H1 (cell line): ENCODE measurements at places on chromosomes 11 and 22. TPM values are rescaled to one million over a fixed set of nuclear protein-coding genes. Genes with fewer than 3 reads are reported as not detected.

The HMOX1 gene
- 39.2 and 41.6 TPM in 2 replicates for polyA plus RNA-seq

The DTX4 gene
- 5.1 and 13.0 TPM in 2 replicates for polyA plus RNA-seq

The MPEG1 gene
- not detected in 2 replicates for polyA plus RNA-seq

The ZNF280B gene
- polyA plus RNA-seq, result 2.5 and 4.8 TPM in 2 replicates

DNA sequence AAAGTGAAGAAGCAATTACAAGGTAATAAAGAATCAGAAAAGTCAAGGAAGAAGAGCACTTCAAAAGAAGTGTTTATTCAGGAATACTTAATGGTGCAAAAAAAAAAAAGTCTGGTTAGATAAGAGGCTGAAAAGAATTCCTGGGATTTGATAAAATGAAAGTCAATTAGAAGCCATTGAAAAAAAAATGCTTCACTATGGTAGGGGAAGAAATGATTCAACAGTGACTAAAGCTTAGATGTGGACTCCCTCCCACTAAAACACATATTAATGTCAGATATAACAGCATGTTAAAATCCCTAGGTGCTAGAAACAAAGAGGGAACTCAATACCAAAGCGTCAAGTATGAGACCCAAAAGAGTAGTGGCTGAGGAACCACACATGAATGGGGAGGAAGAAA lies 335.3 kb upstream of the PITPNB start:
- no peak for DNase-seq

DNA sequence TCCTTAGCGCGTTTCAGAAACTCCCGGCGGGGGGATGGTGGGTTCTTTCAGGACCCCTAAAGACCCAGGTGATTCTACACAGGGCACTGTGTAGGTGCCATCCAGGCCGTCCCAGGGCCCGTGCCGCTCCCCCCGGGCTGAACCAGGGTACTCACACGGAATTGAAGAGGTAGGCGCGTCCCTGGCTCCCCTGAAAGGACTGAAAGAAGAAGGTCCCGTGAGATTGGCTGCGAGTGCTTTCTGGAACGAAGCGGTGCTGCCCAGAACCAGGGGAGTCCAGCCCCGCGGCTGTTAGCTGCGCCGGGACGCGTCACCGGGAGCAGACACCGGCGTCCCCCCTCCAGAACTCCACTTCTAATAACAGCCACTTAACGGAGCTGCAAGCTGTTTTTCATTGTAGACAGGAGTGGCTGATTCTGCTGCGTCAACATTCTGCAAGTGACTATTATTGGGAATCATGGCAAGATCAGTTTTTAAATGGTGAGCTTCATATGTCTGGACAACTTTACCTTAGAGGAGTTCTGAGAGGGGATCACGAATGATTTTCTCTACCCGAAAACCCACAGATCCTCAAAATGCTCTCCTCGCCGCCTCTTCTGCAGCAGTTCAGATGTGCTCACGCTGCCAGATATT lies 31.8 kb downstream of the YPEL1 start:
- DNase-seq, result no peak

DNA sequence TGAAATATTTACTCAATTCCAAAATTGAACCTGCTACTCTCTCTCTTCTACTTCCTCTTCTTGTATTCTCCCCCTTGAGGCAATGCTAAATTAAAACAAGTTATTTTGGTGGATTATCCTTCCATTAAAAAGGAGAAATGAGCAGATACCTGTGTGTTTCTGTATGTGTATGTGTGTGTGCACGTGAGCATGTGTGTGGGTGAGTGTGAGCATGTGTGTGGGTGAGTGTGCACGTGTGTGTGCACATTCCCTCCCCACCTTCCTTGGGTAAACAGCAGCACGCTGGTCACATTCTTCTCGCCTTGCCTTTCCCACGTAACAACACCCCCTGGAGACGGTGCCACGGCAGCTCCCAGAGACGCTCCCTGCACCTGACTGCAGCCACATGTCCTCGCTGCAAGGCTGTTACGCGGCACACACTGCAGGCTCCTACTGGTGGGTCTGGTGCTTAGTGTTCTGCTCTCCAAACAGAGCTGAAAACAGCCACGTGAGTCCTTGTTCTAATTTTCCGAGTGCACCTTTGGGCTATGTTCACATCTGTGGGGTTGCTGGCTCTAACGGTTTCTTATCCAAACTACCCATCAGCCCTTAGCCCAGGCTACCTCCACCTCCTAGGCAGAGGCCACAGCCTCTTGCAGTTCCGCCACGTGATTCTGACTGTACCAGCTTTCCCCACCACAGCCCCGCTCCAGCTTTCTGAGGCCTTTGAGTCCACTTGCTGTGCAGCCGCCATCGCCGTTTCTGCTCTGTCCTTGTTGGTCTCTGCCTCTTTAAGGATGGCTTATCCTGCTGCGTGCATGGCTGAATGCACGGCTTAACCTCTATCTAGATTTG lies 123.4 kb downstream of the CTTN start:
- DNase-seq, result no peak

DNA sequence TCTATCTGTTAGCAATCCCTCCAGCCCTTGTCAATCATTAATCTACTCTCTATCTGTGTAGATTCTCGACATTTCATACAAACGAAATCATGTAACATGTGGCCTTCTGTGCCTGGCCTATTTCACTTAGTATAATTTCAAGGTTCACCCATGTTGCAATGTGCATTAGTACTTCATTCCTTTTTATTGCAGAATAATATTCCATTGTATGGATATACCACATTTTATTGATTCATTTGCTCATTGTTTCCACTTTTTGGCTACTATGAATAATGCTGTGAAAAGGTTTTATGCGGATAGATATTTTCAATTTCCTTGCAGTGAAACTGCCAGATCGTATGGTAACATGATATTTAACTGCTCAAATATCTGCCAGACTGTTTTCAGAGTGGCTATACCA lies 100.1 kb downstream of the MIAT start:
- no peak for DNase-seq

DNA sequence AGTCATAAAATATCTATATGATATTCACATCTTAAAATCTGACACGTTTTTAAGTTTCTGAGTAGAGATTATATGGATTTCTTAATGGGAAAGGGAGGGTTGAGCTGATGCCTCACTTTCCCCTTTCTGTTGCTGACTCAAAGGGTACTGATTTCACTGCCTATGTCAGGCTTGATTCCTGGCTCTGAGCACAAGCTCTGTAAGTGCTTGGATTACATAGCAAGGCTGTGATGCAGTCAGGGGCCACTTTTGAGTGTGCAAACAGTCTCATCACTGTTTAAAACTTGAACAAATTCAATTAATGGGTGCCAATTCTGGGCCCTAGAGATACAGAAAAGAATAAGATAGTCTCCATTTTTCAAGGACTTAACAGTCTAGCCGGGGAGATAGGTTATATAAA lies 14.4 kb downstream of the ATXN10 start:
- DNase-seq, result no peak

- DNase-seq, result no peak
Measured at GRCh38 chr22:36562261-36562835, 33.4 kb upstream of the EIF3D start.

DNA sequence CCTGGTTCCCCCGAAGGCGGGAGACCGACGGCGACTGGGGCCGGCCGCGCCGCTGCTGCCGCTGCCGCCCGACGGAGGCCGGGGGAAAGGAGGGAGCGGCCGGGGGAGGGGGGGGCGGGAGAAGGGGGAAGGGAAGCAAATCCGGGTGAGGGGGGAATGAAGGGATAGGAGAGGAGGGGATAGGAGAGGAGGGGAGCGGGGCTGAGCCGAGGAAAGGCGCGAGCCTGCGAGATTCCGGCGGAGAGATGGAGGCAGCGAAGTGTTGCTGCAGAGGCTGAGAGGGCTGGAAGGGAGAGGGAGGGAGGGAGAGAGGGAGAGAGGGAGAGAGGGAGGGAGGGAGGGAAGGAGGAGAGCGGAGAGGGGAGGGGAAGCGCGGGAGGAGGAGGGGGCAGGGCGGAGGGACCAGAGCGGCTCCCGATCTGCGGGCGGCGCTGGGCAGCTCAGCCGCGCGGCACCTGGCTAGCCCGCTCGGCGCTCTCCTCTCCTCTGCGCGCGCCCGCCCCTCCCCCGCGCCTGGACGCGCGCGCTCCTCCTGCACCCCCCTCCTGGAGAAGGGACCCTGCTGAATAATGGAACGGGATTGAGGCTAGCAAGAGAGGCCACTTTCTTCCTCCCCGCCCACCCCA lies 52.3 kb downstream of the SLC22A12 start:
- no peak for DNase-seq

DNA sequence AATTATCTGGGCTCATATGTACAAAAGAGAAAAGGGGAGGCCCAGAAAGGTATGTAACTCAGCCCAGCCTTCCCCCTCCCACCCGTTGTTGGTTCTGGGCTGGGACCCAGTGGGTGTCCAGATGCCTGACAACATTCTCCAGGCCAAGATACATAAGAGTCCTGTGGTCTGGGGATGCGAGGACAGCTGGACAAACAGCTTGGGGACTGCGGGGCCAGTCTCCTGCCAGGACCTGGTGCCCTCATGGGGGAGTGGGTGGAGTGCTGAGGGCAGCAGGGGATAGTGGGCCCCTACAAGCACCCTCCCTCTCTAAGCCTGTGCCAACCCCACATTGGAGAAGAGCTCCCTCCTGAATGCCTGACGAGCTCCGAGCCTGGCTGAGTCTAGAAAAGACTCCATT lies 3.5 kb upstream of the SLC22A6 start:
- DNase-seq, result no peak

GRCh38 chr11:8810540-8811301 lies 100.3 kb upstream of the AKIP1 start:
- peak; percentile 82 for DNase-seq

DNA sequence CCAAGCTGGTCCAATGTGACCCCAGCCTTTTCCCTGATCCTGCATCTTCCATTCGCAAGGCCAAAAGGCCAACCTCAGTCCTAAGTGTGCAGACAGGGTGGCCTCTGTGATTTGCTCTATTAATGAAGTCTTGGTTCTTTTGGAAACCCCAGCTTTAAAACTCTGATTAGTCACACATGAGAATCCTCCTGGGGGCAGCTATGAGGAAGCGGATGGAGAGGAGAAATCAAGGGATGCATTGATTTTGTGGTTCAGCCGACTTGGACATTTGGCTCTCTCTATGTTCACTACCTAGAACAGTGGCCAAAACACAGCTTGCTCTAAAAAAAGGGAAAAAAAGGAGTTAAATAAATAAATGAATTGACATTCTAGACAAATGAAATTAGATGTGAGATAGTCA lies 98.6 kb upstream of the USP47 start:
- no peak for DNase-seq

GRCh38 chr11:95055283-95055897 lies 6.2 kb downstream of the KDM4F start:
- no peak for DNase-seq

DNA sequence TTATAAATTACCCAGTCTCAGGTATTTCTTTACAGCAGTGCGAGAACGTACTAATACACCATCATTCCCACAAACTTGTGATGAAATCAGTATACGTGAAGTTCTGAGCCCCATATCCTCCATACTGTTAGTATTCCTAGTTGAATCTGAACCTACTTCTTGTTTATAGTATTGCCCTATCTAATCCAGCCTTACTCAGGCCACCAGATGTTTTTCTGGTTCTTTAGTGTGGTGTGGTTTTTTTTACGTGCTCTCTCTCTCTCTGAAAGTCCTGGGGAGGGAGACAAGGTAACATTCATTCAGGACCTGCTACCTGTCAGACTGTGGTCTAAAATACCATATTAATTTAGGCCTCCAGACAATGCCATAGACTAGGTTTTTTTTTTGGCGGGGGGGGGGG lies 47.6 kb upstream of the TEAD1 start:
- DNase-seq, result no peak

DNA sequence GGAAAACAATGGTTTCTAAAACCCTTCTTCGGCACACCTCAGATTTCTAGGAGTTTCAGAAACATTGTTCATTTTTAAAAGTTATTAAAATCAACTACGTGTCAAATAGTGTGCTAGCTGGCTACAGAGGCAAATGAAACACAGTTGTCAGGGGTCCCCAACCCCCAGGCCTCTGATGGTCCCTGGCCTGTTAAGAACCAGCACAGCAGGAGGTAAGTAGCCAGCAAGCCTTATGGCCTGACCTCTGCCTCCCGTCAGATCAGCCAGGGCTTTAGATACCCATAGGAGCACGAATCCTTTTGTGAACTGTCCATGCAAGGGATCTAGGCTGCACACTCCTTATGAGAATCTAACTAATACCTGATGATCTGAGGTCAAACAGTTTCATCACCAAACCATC lies 648.2 kb downstream of the FAM181B start:
- DNase-seq, result no peak

DNA sequence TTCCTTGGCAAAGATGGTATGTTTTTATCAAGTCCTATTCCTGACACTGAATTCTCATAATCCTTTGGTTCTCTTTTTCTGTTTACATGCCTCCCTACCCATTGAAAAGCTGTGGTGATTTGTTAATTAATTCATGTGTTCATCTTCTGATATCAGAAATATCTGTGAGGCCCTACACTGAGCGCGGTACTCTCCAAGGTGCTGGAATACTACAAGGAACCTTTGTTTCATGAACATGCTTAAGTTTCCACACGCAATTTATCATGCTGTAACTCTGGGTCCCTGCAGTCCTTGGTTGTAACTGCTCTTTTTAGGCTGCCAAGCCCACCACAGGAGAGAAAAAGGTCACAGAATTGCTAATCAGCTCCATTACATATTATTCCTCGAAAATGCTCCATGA lies 331.8 kb downstream of the FAT3 start:
- DNase-seq, result no peak

DNA sequence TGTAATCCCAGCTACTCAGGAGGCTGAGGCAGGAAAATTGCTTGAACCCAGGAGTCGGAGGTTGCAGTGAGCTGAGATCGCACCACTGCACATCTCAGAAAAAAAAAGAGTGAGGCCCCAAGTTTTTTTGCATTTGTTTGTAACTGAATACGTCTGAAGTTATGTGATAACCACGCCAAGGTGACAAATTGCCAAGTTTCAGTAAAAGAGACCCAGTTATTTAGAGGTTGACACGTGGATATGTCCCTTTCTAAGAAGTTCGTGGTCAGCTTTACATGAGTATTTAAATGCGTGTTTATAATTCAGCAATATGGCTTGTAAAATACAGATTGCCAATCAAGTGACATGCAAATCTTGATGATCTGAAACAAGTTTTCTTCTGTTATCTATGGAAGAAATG lies 8.0 kb downstream of the PPARA start:
- no peak for DNase-seq

GRCh38 chr11:77038825-77039326 lies 4.7 kb downstream of the B3GNT6 start:
- DNase-seq, result no peak

DNA sequence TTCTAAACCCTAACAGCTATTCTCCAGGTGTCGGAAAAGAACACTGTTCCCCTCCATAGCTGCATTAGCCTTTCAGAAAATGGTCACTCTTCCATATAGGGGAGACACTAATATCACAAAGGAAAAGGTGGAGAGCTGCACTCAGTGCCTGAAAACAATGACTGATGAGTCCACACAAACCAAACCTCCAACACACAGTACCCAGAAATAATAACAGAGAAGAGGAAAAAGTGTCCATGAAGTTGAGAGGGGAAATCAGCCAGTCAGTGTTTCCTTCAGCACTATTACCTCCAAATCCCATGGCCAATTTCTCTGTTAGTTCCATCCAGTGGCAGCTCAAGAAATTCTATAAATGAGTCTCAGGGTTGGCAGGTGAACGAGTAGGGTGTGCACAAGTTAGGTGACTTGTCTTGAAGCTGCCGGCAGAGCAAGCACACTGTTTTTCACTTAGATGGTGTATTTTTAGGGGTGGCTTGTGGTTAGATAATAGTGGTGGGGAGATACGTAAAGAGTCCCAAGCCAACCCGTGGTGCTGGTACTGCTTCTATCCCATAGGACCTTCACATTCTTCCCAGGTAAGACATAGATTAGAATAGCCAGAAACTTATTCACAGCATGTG lies 84.5 kb upstream of the CHRM4 start:
- no peak for DNase-seq

- no peak for DNase-seq
Measured at GRCh38 chr22:22884010-22884887, 3.4 kb upstream of the IGLL5 start.

- DNase-seq, result peak; percentile 75
Measured at GRCh38 chr11:57597916-57598830, 688 bp downstream of the SERPING1 start.
